ENCODE measurements at places on chromosomes 1 and 21.

GRCh38 chr1:1066403-1067283 lies 7.5 kb downstream of the RNF223 start:
- DNase-seq: no peak

GRCh38 chr1:69126796-69127195 lies 440.9 kb upstream of the LRRC7 start:
- DNase-seq: no peak

GRCh38 chr1:7805460-7805859 lies 21.4 kb downstream of the PER3 start:
- DNase-seq: no peak

- DNase-seq: no peak
Observed at GRCh38 chr1:179706339-179706941, 36.7 kb upstream of the FAM163A start.

- peak; percentile 65 for DNase-seq
Observed at GRCh38 chr1:6475381-6476133, 9.6 kb upstream of the TNFRSF25 start.

DNA sequence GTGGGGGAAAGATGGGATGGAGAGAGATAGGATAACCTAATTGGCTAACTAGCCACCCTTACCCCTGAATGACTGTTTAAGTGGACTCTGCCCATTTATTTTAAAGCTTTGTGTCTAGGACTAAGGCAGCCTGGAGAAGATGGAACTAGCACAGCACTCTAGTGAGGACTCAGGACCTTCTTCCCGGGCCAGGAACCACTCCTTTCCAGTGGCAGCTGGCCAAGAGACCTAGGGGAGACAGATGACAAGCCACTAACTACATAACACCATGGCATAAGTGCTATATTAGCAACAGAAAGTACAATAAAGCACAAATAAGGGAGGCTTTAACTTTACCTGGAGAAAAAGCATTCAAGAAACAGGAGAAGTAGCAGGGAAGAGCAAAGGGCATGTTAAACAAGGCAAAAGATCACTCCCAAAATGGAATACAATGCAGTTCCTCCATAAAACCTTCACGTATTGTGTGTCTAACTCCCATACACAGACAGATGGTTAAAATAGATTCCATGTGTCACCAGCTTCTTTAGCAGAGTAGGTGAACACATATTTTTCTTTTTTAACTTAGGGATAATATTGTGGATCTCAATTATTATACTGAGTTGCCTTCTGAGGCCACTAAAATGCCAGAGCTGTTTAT lies 20.6 kb downstream of the CLCA1 start:
- no peak for DNase-seq

DNA sequence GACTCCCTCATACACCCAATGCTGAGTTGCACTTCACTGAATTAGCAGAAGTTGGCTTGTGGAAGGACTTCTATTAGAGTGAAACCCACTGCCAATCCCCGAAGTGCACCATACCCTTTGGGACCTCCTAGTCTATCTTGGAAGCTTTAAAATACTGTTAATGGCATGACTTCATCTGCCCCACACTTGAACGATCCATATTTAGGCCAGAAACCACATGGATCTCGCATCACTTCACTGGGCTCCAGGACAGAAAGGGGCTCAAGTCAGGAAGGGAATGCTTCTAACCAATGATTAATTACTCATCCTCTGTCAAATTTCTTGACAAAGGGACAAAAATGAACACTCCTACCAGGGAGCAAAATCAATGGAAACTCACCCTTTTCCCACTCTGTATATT lies 69.1 kb downstream of the BCAR3 start:
- no peak for DNase-seq

DNA sequence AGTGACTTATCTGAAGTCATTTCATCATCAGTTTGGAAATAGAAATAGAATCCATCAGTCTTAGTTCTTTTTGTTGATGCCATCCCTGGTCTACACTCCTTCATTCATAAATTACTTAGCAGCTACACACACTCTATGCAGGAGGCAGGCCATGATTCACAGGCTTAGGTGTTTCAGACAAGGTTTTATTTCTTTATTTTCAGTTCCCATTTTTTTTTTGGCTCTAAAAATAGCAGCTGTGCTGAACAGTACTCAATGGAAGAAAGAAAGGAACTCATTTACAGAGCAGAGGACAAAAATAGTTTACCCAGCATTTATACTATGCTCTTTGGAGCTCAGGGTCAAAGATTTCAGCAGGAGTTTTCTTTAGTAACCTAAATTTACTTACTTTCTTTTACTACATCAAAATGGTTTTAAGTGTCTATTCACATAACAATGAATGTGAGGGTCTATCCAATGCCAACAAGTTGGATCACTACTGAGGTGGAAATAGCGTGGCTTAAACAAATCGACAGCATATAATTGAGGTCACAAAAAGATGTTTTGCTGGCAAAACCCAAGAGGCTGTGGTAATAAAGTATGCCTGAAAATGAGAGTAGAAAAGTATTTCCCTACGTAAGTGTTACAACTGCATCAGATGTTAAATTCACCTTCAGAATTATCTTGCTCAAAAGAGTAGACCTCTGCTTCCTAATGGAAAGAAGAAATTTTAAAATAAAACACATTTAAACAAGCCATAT lies 7.7 kb downstream of the KRTAP19-8 start:
- no peak for DNase-seq

GRCh38 chr21:38151021-38151645 lies 105.7 kb upstream of the KCNJ15 start:
- no peak for DNase-seq

GRCh38 chr1:112707221-112708001 lies 484 bp upstream of the RHOC start:
- DNase-seq: peak; percentile 51

GRCh38 chr21:36125512-36126207 lies 9.2 kb upstream of the CBR3 start:
- no peak for DNase-seq

GRCh38 chr1:204127597-204128242 lies 24.1 kb downstream of the ETNK2 start:
- no peak for DNase-seq

- no peak for DNase-seq
Observed at GRCh38 chr1:81430955-81431623, 369.6 kb upstream of the ADGRL2 start.

- DNase-seq: no peak
Observed at GRCh38 chr1:221527302-221527701, 214.6 kb downstream of the DUSP10 start.

GRCh38 chr1:154479764-154480421 lies 22.1 kb upstream of the TDRD10 start:
- DNase-seq: no peak

GRCh38 chr1:210250998-210251679 lies 18.5 kb downstream of the SERTAD4 start:
- DNase-seq: no peak

GRCh38 chr1:112462953-112463279 lies 45.8 kb upstream of the WNT2B start:
- no peak for DNase-seq

DNA sequence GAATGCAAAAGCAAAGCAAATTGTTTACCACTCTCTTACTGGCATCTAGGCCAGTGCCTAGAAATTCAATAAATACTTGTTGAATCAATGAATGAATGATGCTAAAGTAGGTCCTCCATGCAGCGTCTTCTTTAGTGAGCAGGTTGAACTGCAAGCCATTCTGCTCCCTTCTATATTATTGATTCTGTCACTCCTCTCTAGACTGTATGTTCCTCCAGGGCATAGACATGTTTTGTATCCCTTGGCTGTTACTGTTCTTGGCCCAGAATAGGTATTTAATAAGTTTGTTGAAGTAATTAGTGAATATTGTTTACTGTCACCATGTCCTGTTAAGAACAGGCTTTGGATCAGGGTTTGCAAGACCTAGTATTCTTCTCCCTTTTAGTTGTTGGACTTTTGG lies 43.7 kb downstream of the OSBPL9 start:
- DNase-seq: no peak

- DNase-seq: no peak
Observed at GRCh38 chr1:235661568-235661967, 12.0 kb upstream of the GNG4 start.

- DNase-seq: no peak
Observed at GRCh38 chr1:165494949-165495857, 48.6 kb upstream of the LRRC52 start.

DNA sequence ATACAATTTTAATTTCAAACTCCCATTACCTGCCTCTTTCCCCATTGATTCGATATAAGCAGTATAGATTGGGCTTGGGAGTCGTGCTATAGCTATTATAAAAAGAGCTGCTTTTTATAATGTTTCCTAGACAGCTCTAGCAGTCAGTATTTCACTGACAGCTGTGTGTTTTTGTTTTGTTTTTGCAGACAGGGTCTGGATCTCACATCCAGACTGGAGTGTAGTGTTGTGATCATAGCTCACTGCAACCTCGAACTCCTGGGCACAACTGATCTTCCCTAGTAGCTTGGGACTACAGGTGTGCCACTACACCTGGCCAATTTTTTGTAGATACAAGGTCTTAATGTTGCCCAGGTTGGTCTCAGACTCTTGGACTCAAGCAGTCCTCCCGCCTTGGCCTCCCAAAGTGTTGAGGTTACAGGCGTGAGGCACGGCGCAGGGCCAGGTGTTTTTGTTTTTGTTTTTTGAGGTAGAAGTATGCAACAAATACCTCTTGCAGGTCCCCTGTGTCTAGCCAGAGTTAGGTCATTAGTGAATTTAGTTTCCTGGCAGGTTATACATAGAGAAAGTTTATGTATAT lies 1.7 kb downstream of the NASP start:
- DNase-seq: no peak

DNA sequence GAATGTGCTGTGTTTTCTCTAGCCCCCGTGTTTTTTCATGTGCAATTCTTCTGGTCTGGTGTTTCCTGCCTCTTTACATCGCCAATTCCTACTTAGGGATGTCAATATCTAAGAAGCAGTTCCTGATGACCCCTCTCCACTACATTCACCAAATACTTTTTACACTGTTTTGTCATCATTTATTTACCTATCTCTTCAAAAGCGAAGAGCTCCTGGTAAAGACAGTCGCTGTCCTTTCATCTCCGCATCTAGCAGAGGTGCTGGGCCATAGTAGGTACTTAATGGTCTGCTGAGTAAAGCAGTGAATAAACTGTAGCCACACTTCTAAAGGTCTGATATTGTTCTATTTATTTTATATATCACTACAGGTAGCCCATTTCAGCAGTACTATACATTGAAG lies 43.0 kb downstream of the LYST start:
- DNase-seq: no peak

DNA sequence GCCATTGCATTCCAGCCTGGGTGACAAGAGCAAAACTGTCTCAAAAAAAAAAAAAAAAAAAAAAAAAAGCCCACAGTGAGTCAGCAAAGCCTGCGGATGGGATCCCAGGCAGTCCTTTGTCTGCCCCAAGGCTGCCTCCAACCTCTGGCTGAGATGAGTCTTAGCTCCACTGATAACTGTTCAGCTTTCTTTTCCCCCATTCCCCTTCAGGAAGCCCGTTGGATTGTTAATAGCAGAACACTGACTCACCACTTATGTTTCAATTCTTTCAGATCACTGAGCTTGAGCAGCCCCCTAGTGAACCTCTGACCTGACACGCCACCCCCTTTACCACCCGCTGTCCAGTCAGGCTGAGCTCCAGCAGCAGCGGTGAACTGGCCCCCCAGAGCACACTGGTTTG lies 57.5 kb downstream of the ERG start:
- DNase-seq: no peak

DNA sequence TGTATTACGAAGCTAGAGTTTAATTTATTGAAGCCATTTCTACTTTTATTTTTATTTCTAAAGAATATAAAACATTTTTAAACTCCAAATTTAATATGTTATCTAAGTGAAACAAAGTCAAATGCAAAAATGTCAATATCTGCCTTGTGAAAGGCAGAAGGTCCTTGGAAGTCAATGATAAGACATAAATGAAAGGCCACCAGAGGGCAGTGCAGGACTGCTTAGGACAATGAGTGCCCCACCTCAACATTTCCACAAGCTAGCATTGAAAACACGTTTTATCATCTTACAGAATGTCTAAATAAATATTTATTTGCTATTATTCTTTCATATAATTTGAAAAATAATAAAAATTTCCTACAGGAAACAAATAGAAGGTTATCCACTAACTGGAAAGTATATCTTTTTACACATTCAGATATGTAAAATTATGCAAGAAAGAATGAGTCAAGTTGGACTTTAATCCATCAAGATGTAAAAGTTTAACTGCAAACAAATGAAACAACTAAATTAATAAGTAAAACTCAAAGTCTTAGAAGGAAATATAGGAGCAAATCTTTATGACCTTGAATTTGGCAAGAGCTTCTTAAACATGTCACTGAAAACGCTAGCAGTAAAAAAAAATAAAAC lies 140.1 kb upstream of the FMN2 start:
- DNase-seq: no peak

GRCh38 chr21:31566064-31566463 lies 93.4 kb upstream of the SOD1 start:
- no peak for DNase-seq

DNA sequence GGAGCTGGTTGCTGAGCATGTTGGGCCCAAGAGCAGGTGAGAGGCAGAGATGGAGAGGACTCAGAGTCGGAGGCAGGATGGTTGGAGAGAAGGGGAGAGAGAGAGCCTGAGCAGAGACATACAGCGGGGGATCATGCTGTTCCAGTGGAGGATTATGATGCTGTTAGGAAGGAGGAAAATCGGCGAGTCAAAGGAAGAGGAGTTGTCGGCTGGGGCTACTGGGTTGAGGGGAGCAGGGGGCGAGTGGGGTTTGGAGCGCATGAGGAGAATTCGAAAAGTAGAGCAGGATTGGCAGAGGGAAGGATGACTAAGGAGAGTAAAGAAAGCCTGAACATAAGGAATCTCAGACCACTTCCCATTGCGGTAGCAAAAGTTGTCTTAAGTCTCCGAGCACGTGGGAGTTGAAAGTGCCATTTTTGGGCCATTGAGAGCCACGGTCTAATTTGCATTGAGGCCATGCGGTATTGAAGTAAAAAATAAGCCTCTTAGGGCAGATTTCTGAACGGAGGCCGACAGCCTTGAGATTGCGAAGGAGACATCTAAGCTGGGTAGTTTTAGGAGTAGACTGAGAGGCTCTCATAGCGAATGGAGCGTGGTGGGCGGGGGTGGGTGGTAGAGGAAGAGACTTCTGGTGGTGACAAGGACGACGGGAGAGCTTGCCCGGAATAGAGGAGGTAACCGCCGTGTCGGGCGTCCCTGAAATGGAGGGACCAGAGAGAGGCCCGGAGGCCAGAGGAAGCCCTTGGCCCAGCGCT lies 140.4 kb upstream of the ETV3 start:
- no peak for DNase-seq

- DNase-seq: no peak
Observed at GRCh38 chr1:152125834-152126443, 10.7 kb upstream of the TCHH start.

- DNase-seq: no peak
Observed at GRCh38 chr1:13587256-13588030, 3.8 kb downstream of the PDPN start.

- no peak for DNase-seq
Observed at GRCh38 chr1:86645851-86646250, 58.5 kb upstream of the SH3GLB1 start.

GRCh38 chr1:33322109-33322508 lies 1.2 kb upstream of the A3GALT2 start:
- DNase-seq: no peak

- DNase-seq: no peak
Observed at GRCh38 chr1:25798666-25799351, 1.2 kb upstream of the SELENON start.

- no peak for DNase-seq
Observed at GRCh38 chr1:212690816-212691403, 8.7 kb downstream of the BATF3 start.

All from stimulated activated CD8-positive, alpha-beta memory T cell treated with anti-CD3 and anti-CD28 coated beads, Interleukin-12 subunit alpha, Interleukin-12 subunit beta, amount 100 ng/mL, for 4 hours (primary cell).